ENCODE measurements at places on chromosomes 2 and 18. TPM values are rescaled to one million over a fixed set of nuclear protein-coding genes. Genes with fewer than 3 reads are reported as not detected.

- no peak for DNase-seq
Observed at GRCh38 chr18:50428531-50429206, 53.8 kb downstream of the SKA1 start.

The TPO gene
- not detected for total RNA-seq

GRCh38 chr2:99562516-99562915 lies 72.7 kb upstream of the REV1 start:
- no peak for DNase-seq

GRCh38 chr18:2853926-2854664 lies 7.3 kb downstream of the EMILIN2 start:
- DNase-seq, result no peak

Data from neural crest cell (in vitro differentiated cells).